ENCODE measurements at places on chromosomes 16 and 17. TPM values are rescaled to one million over a fixed set of nuclear protein-coding genes. Genes with fewer than 3 reads are reported as not detected.

Gene C16orf89
- 0.17 TPM for total RNA-seq

Gene SLC6A2
- total RNA-seq, result not detected

Gene NECAB2
- total RNA-seq, result 0.30 TPM

Gene RUNDC3A
- not detected for total RNA-seq

Gene MSLN
- total RNA-seq, result under 0.01 TPM

Gene TNFSF12
- 21.4 TPM for total RNA-seq

Gene GAS2L2
- total RNA-seq, result not detected

Gene CD79B
- total RNA-seq, result not detected

Gene HID1
- 0.45 TPM for total RNA-seq

Gene PSMC3IP
- 17.0 TPM for total RNA-seq

Gene HSD17B2
- total RNA-seq, result not detected

Gene C17orf78
- total RNA-seq, result not detected

Gene TVP23A
- total RNA-seq, result not detected

Gene COPZ2
- total RNA-seq, result 26.6 TPM

Gene CCDC43
- total RNA-seq, result 19.2 TPM

Gene RMI2
- 12.0 TPM for total RNA-seq

Gene HBQ1
- 1.2 TPM for total RNA-seq

Gene OTOA
- 0.17 TPM for total RNA-seq

Gene USP43
- total RNA-seq, result 0.50 TPM

Gene ZNF18
- total RNA-seq, result 6.4 TPM

Gene SLC13A5
- not detected for total RNA-seq

Gene IL34
- total RNA-seq, result 0.84 TPM

Gene HS3ST6
- not detected for total RNA-seq

Gene RAD51C
- 30.3 TPM for total RNA-seq

Gene ARHGDIG
- not detected for total RNA-seq

Gene PIRT
- not detected for total RNA-seq

Gene SRSF1
- 254 TPM for total RNA-seq

Gene CD300LF
- total RNA-seq, result not detected

Gene TAC4
- not detected for total RNA-seq

Gene CCL4L2
- total RNA-seq, result not detected

Gene ITGB4
- total RNA-seq, result under 0.01 TPM

Gene FOXJ1
- 0.17 TPM for total RNA-seq

Gene KRTAP1-1
- not detected for total RNA-seq

Gene ALOX15
- total RNA-seq, result not detected

Gene KRT9
- not detected for total RNA-seq

Gene PPP1R9B
- 30.5 TPM for total RNA-seq

Gene HOXB7
- total RNA-seq, result 11.9 TPM

Gene KRT34
- 0.89 TPM for total RNA-seq
